Pancreas (tissue), 10 donors: ENCODE measurements at places on chromosomes 3 and 15. TPM values are rescaled to one million over a fixed set of nuclear protein-coding genes. Genes with fewer than 3 reads are reported as not detected.

- no peaks in the 10 kb centered on the region for H3K36me3 ChIP-seq
- DNase-seq = no peak
- H3K27ac ChIP-seq = no peak overlapping the region
- no peak overlapping the region for H3K4me3 ChIP-seq
- H3K4me1 ChIP-seq = no peaks in the 10 kb centered on the region
- H3K27me3 ChIP-seq = no peaks in the 10 kb centered on the region
Measured at GRCh38 chr3:101989578-101990200, 140.4 kb downstream of the NFKBIZ start.

GRCh38 chr3:13718000-13718399 lies 161.9 kb downstream of the WNT7A start:
- no peaks in the 10 kb centered on the region for H3K27me3 ChIP-seq
- no peak overlapping the region for H3K27ac ChIP-seq
- H3K4me1 ChIP-seq = no peaks in the 10 kb centered on the region
- no peaks in the 10 kb centered on the region for H3K36me3 ChIP-seq

The HYKK gene
- 2.5 TPM for total RNA-seq

The GNB4 gene
- 0.97 TPM for total RNA-seq

GRCh38 chr3:197501879-197502620 lies 53.7 kb downstream of the BDH1 start:
- no peaks in the 10 kb centered on the region for H3K36me3 ChIP-seq
- H3K27me3 ChIP-seq = no peaks in the 10 kb centered on the region
- H3K4me1 ChIP-seq = no peaks in the 10 kb centered on the region
- no peak overlapping the region for H3K27ac ChIP-seq
- DNase-seq = no peak
- H3K4me3 ChIP-seq = no peak overlapping the region

The SKOR1 gene
- total RNA-seq = 0.09 TPM

The CLN6 gene
- 12.2 TPM for total RNA-seq

GRCh38 chr3:130787422-130788068 lies 40.9 kb upstream of the PIK3R4 start:
- no peak for DNase-seq
- no peaks in the 10 kb centered on the region for H3K36me3 ChIP-seq
- H3K4me1 ChIP-seq = no peaks in the 10 kb centered on the region
- H3K27ac ChIP-seq = no peak overlapping the region
